Activated T-cell treated with anti-CD3 and anti-CD28 coated beads for 24 hours (primary cell): ENCODE measurements at places on chromosomes 1 and 21.

DNA sequence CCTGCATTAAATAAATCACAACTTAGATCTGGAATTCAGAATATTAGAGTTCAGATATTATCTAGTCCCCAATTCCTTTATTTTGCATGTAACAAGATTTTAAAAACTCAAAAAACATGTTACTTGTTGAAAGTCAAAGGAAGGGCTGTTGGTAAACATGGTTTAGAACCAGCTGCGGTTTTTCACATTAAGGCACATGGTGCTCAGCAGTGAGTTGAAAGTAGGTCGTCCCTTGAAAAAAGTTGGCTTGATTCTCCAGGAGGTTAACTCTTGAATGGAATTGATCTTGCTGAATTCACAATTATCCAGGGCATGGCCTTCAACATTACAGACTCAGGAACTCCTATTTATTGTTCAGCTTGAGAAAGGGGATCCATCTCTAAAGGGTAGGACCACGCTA, 277.1 kb upstream of the DUSP10 start:
- no peak for DNase-seq

GRCh38 chr1:111551623-111552411, 48.4 kb upstream of the ADORA3 start:
- DNase-seq = no peak

DNA sequence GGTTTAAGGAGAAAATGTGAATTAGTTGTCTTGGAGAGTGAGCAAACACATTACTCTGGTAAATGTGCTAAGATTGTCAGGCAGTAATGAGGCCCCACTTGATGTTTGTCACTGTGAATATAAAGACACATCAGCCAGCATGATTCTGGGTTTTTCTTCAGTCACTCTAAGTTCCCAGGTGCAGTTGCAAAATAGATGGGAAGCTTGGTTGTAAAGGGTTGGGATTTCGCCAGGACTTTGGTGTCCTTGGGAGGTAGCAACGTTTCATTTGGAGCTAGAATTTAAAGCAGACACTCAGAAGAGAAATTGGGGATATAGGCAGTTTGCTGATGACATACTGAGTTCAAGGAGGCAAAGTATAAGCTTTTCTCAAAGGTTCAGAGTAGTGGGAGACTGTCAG, 154.3 kb downstream of the MAST2 start:
- no peak for DNase-seq

GRCh38 chr1:209937996-209938959, at the start of gene SYT14:
SYT14 (plus strand) TSS chr1:209938217; CDS start chr1:209938265, 48 bp downstream.
- DNase-seq = no peak

DNA sequence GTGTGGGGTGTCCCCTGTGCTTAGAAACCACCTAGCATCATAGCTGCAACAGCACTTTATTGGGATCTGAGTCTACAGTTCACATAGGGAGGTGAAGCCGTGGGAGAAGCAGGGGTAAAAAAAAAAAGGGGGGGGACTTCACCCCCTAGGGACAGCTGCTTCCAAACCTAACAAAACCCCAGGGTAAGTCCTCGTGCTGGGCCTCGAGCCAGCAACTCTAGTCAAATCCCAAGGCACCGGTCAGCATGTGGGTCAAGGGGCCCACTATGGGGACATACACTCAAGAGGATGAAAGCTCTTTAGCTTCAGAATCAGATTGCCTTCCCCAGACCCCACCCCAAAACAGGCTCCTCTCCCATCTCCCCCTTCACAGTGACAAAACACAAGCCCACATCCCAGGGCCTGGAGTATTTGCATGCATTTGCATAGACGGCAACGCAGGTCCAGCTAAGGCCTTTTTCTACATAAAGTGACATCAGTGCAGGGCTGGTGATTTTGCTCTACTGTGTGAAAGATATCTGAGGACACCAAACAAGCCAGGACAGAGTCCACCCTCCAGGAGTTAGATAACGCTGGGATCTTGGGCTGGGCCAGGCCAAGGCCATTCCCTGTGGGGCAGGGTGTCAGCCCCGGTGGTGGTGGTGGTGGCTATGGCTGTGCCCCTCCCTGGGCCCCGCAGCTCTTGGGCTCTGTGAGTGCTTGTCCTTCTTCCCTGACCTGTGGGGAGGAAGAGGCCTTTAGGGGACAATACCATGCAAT, 8.1 kb upstream of the PMVK start:
- no peak for DNase-seq

GRCh38 chr1:85244271-85245061, 15.0 kb downstream of the C1orf52 start:
- DNase-seq = no peak

DNA sequence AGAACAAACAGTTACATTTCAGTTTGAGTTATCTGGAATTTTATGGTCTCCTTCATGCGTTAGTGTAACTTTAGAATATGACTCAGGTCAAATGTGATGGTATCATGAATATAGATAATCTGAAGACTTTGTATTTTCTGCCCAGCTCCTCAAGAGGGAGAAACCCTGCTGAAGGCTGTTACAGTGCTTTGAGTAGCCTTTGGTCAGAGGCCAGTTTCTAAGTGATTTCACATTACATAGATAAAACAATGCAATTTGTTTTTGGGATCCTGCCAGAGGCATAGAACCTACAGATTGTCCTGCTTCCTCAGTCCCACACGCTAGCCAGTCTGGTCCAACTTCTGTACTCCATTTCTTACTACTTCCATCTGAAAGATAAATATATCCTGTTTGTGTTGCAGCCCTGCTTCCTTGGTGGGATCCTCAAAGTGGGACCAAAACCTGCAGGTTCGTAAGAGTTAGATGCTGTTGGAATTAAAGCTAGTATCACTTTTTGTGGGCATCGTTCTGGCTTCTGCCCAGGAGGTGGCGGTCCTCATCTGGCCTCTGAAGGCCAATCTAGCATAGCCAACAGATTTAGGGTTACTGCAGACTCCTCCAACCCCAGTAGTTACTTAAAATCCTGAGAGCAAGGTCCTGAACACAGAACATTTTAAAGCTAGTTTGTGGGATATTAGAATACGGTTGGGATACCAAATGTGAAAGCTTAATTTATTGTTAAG, 645.8 kb upstream of the USP24 start:
- no peak for DNase-seq

DNA sequence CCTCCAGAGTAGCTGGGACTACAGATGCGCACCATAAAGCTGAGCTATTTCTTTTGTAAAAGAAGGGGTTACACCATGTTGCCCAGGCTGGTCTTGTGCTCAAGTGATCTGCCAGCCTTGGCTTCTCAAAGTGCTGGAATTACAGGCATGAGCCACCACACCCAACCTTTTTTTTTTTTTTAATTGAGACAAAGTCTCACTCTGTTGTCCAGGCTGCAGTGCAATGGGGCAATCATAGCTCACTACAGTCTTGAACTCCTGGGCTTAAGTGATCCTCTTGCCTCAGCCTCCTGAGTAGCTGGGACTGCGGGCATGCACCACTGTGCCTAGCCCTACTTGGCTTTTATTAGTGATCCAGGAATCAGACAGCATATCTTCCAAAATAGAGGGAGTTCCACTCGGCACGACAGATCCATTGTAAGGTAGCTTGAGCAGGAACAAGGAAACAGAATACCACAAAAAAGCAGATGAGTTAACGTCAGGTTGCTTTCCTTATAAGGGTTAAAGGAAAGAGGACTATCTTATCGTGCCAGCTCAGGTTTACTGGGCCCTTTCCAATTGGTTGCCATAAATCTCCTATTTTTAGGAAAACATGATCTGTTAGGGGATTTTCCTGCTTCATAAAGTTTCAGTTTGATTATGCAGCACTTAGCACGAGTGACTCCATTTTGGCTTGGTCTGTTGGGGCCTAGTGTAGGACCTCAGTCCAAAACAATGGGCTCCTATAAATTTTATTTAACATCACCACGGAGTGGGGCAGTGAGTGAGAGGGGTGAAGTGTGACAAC, 45.2 kb downstream of the NENF start:
- DNase-seq = no peak

- DNase-seq = no peak
These were observed 159.3 kb upstream of the SGIP1 start for GRCh38 chr1:66374561-66375111.

DNA sequence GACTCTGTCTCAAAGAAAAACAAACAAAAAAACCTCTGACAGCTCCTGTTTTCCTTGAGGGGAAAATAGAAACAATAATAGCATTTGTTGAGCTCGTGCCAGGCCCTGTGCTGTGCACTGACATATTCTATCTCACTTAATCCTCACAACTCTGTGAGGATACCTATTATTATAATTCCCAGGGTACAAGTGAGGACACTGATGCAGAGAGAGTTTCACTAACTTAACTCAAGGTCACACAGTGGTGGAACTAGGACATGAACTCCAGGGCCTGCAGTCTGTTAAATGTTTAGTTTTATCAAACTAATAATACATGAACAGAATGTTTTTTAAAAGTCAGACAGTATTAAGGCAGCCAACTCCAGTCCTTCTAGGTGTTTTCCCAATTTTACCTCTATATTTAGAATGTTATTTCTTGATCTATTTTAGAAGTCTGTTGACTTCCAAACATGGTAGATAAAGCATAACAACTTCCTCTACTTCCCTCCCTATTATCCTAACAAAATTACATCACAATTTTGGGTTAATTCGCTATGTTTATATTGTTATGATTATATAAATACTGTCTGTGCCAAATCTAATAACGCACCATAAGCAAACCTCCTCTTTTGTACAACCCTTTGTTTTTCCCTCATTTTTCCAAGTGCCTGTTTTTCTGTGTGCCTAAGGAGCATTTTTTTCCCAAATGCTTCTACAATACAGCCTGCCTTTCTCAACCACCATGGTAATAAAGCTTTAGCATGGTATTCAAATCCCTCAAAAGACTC, 4.9 kb downstream of the FNDC5 start:
- no peak for DNase-seq

DNA sequence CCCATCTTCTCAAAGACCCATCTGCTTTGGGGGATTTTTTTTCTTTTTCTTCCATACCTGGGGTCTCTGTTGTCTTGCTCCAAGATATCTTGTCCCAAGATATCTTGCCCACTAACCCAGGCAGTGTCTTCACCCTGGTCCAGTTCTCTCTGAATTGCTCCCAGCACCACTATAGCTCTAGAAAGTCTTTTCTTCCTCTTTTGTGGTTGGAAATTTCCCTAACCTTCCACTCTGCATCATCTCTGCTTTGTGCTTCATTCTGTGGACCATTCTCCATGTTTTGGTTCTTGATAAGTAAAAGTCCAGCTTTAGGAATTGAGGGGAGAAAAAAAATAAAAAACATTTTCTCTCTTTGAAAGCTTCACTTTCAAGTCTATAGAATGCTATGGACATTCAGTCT, 20.9 kb downstream of the STYXL2 start:
- DNase-seq = no peak

DNA sequence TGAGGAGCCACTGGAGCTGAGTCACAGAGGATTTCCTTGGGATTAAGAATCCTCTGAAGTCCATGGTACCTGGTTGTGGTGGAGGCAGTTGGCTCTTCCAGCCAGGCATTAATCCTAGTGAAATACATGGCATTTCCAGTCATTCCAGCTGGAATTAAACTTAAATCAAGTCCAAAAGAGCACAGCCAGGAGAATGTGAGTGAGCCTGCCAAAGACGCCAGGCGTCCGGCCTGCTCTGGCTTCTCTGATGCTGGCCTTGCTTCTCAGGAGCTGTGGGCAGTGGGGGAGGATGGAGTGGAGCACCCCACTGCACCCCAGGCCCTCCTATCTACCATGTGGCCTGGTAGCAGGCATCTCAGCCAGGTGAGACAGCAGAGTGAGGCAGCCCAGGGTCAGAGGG, 23.4 kb upstream of the TENT5C start:
- no peak for DNase-seq

DNA sequence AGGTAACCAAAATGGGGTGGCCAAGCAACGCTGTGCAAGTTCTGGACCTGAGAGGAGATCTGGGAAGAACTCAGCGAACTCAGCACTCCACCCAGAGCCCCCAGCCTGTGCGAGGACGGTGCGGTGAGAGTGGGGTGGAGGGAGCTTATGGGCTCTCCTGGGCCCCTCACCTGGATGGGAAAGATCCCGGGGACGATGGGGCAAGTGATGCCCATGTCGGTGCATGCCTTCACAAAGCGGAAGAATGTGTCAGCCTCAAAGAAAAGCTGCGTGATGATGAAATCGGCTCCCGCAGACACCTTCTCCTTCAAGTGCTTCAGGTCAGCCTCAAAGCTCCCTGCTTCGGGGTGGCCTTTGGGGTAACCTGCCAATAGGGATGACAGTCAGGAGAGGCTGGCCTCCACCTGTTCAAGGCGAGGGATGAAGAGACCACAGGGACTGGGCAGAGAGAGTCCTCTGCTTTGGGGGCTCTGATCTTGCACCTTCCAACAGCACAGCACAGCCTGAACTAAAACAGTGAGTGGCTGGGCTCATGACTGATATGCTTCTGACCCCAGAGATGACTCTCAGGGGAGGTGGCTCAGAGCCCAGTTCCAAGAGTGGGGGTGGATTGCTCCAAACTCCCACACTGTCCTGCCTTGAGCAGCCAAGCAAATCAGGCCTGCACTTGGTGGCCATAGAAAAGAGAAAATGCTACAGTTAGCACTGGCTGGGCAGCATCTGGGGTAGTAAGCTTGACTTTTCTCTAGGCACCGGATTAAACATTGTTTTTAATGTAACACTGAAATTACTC, 9.5 kb downstream of the MTHFR start:
- DNase-seq = no peak

DNA sequence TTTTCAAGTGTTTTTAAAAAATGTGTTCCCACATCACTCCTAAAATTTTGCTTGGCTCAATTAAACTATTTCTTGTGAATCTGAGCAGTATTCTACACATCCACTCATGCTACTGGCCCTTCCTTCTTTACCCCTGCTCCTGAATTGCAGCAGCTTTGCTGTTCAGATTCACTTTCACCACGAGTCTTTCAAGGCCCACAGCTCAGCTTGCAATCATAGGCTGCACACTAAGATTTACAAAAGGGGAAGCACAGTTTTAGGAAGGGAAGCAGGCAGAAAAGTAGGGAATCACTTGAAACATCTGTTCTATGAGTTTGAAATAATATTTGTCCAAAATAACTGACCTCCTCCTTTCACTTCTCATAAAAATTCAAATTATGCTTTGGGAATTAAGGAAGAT, 70.9 kb upstream of the EDEM3 start:
- DNase-seq = no peak

- DNase-seq = no peak
These were observed 46.0 kb downstream of the OPTC start for GRCh38 chr1:203539831-203540546.

GRCh38 chr1:24085546-24085945, 26.4 kb downstream of the MYOM3 start:
- no peak for DNase-seq

DNA sequence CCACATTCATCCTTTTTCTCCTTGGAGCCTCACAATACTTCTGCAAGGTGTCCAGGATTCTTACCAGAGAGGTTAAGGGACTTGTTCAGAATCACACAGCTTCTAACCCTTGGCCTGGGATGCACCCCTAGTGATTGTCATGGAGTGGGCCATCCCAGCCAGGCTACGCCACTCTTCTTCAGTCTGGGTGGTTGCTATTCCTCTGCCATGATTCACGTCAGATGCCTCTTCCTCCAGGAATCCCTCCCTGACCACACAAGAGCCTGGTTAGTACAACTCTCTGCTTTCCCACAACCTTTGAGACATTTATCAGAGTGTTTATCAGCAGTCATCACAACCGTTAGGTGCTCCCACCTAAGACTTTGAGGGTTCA, 121.8 kb downstream of the EPHB2 start:
- no peak for DNase-seq
